DMS79 treated with DMSO at 0.1 percent for 48 hours (cell line): ENCODE measurements at places on chromosomes 12 and 14.

- no peak for DNase-seq
Observed at GRCh38 chr12:15346488-15346887, 24.2 kb downstream of the PTPRO start.

- no peak for DNase-seq
Observed at GRCh38 chr14:58801086-58801485, 163.3 kb downstream of the DACT1 start.

- DNase-seq, result no peak
Observed at GRCh38 chr12:26017484-26018211, 59.2 kb downstream of the RASSF8 start.

GRCh38 chr12:51887476-51888315, at the start of gene ANKRD33:
ANKRD33 (plus strand) TSS chr12:51888103; CDS start chr12:51888187, 84 bp downstream.
- DNase-seq, result no peak

DNA sequence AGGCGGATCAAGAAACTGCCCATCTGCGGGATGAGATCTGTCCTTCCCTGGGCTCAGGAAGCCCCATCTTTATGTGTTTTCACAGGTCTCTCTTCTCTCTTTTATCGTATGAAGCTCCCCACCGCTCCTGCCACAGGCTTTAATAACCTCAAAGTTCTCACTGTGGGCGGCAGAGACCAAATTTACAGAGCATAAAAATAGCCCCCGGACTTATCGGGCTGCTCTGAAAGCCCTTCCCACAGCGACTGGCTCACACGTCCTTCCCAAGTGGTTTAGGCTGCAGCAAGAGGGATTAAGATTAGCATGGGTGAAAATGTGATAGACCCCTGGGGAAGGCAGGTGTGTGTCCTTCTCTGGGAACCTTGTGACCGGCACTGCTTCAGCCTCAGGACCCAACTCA, 47.8 kb downstream of the TESC start:
- no peak for DNase-seq

GRCh38 chr14:69539631-69540410, 34.9 kb downstream of the CCDC177 start:
- DNase-seq, result no peak

DNA sequence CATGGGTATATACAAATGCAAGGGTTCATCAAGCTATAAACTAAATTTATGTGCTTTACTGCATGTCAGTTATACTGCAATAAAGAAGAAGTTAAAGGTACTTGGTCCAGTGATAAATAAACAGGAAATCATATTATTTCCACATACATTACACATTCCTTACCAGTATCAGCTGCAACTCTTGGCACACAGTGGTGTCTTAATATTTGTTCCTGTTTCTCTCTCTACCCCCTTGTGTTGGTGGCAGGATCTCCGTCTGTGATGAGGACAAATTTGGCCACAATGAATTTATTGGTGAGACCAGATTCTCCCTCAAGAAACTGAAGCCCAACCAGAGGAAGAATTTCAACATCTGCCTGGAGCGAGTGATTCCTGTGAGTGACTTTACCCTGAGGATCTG, 19.2 kb upstream of the OAS1 start:
- DNase-seq, result no peak

GRCh38 chr14:95061317-95062093, 95.8 kb downstream of the DICER1 start:
- no peak for DNase-seq

DNA sequence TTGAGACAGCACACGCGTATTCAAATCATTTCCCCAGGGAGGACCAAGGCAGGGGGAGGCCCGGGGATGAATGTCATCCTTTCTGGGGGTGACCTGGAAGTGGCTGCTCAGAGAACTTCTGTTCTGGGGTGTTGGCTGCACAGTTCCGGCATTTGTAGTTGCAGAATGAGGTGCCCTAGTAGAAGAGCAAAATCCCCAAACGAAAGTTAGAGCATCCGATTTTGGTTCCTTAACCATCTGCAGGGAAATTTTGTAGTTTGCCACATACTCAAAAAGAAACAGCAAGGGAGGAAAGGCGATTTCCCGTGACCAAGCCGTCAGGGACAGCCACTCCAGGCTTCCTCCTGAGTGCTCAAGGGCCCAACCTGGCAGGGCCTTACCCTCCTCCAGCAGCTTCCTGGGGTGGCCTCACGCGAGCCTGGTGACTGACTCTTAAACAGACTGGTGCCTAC, 13.0 kb upstream of the TRAF3 start:
- peak; percentile 54 for DNase-seq

DNA sequence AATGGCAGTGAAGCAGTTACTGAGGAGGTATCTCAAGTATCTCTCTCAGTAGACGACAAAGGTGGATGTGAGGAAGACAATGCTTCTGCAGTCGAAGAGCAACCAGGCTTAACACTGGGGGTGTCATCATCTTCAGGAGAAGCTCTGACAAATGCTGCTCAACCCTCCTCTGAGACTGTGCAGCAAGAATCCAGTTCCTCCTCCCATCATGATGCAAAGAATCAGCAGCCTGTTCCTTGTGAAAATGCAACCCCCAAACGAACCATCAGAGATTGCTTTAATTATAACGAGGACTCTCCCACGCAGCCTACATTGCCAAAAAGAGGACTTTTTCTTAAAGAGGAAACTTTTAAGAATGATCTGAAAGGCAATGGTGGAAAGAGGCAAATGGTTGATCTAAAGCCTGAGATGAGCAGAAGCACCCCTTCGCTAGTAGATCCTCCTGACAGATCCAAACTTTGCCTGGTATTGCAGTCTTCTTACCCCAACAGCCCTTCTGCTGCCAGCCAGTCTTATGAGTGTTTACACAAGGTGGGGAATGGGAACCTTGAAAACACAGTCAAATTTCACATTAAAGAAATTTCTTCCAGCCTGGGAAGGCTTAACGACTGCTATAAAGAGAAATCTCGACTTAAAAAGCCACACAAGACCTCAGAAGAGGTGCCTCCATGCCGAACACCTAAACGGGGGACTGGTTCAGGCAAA, 216.6 kb downstream of the AKAP6 start:
- DNase-seq, result no peak

GRCh38 chr14:79740066-79740601, 471.2 kb downstream of the DIO2 start:
- no peak for DNase-seq

DNA sequence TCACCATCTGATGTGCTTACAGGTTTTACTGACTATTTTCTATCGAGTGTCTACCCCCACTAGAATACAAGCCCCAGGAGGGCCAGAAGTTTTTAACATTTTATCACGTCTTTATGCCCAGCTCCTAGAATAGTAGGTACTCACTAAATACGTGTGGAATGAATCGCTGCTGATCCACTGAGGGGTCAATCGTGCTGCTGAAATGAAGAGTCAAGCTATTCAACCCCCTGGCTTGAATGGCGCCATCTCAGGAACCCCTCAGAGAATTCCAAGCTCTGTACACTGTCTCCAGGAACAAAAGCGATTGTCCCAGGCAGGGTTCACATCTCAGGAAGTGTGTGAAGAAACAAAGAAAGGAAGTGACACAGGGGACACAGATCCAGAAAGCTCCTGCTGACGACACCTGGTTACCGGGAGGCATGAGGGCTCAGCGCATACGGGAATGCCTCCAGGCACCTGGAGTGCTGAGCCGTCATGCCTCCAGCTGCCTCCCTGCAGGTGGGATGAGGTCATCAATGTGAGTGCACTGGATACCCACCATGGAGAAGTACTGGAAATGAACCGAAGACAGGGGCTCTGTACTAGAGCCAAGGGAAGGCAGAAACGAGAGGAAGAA, 45.6 kb downstream of the PITPNM2 start:
- peak; percentile 93 for DNase-seq

GRCh38 chr12:72072592-72073212, 134.1 kb downstream of the TPH2 start:
- no peak for DNase-seq

DNA sequence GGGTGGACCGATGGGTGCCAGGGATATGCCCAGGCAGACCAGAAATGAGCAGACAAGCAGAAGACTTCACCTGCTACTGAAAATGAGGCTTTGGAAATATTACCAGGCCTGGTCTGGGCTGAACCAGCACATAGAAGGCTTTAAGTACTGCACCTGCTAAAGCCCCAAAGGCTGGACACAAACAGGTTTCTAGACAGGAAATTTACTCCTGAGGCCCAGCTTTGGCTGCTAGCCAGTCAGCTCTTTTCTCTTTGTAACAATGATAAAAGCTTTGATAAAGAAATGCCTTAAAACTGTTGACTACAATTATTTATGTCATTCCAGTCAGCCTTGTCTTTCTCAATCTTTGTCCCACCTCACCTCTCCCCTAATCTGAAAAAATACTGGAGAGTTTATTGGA, 228.9 kb upstream of the EGLN3 start:
- peak; percentile 77 for DNase-seq

DNA sequence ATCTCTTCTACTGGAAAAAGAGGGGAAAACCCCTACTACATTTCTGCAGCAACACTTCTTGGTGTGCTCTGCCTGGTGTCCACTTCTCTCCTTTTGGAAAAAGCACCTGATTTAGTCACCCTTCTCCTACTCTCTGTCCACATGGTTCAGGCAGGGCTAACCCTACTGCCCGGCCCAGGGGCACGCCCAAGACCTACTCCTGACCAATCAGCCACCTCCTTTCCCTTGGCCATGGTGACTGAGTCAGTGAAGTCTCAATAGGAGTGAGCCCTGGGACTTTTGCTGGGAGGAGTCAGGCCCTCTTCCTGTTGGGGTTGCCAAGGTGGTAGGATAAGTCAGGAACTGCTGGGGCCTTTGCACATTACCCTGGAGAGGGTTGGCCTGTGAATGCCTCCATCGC, 52.5 kb upstream of the MYL2 start:
- DNase-seq, result no peak

DNA sequence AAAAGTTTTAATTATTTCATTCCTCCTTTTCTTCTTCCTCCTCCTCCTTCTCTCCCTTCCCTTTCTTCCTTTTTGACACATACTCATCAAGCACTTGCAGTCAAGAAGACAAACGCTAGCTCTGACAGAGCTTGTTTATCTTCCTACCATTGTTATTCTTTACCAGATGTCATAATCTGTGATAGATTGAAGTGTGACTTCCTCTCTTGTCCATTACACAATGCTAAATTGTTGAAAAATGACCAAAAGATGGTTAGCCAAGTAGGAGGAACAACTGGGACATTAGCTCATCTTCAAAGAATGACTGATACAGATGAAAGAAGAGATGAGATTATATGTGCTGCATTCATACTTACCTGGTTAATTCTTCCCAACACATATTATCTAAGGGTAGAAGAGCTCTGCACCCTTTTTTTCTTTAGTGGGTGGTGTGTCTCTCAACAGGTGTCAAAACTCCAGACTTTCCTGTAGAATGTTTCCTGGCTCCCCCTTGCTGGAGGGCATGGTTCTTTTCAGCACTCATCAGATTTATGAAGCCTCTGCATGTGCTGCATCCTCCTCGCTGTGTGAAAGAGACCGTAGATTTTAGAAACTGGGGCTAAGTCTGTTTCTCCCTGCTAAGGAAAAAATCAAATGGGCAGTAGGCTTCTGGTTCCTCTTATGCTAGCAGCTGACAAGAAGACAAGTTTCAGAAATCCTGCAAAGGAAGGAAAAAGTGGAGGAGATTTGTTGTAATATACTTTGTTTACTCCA, 147.1 kb downstream of the TMX1 start:
- DNase-seq, result no peak

- DNase-seq, result no peak
Observed at GRCh38 chr12:34368079-34368478, 345.8 kb downstream of the ALG10 start.

GRCh38 chr14:103126873-103127304, 3.6 kb downstream of the TNFAIP2 start:
- peak; percentile 31 for DNase-seq

DNA sequence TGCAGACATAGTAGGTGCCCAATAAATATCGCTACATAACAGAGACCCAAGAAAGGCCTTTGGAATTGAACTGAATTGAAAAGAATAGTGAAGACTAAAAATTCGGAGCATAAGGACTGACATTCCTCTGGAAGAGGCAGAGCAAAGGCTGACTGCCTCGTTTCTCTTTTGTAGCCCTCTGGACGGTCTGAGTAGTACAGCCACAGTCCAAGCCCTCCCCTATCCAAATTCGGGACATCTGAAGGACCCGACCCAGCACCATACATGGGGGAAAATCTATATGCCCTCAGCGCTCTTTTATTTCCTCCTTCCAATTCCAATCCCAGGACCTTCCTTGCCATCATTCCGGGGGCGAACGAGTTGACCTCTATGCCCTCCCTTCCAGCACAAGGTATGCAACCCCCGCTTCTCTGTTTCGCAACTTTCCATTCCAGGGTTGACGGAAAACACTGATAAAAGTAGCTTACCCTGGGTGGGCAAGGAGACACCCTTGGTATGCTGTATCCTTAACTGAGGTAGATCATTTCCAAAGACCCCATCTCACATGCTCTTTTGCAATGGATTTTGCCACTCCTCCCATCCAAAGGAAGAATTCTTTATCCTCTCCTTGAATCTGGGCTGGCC, 127.4 kb upstream of the MAP1LC3B2 start:
- no peak for DNase-seq

DNA sequence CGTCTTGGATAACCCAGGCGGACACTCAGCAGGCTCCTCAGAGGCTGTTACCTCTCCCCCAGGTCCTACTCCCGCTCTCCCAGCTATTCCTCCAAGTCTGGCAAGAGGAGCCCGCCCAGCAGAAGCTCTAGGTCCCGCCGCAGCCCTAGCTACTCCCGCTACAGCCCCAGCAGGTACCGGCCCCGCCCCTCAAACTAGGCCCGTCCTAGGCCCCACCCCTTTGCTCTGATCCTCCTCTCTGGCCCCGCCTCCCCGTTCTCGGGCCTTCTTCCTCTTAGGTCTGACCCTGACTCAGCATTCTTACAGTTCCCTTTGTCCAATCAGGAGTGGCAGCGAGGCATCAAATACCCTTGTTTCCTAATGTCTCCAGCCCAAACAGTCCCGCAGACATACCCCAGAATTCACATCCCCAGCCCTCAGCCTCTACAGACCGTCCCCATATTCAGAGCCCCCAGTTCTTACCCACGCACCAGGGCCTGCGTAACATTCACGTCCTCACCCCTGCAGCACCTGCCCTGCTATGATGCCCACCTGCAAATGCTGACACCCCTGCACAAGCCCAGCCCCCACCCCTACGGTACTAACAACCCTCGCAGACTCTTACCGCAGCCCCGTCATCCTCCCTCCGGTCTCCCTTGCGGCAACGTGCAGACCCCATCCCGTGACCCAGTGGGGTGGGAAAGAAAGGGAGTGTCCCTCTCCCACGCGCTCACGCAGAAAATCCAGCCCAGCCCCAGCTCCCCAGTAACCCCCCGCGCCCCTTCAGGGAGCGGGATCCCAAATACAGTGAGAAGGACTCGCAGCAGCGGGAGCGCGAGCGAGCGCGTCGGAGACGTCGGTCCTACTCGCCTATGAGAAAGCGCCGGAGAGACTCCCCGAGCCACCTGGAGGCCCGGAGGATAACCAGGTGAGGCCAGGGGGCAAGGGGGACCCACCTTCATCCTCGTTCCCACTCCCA, 25.0 kb upstream of the HSPB8 start:
- no peak for DNase-seq

DNA sequence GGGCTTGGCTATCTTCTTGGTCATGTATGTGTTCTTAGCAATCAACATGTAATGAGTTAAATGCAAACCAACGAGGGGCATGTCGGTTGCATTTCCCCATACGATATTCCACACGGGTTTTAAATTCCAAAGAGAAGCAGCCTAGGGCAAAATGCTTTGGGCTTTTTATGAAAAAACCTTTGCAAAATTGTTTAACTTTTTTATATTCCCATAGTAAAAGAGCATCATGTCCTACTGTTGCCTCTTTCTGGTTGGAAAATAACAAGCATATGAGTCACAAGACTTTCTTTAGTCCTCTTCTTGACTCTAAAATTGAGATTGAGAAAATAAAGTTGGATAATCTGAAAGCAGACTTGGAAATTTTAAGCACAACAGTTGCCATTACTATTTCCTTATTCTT, 3.8 kb upstream of the DIO2 start:
- DNase-seq, result no peak
